Mesenchymal stem cell (in vitro differentiated cells and primary cell): ENCODE measurements at places on chromosomes 4 and X.

- H3K4me1 ChIP-seq: no peaks in the 10 kb centered on the region
- H3K27me3 ChIP-seq: peaks cover 16% of the 10 kb centered on the region
- no peaks in the 10 kb centered on the region for H3K36me3 ChIP-seq
- H3K4me3 ChIP-seq: no peak overlapping the region
- peak; percentile 46 for DNase-seq
These were observed 24.1 kb downstream of the ZCCHC12 start for GRCh38 chrX:118847676-118848075.

- no peaks in the 10 kb centered on the region for H3K27me3 ChIP-seq
- H3K36me3 ChIP-seq: peaks cover 66% of the 10 kb centered on the region
- DNase-seq: no peak
- H3K4me1 ChIP-seq: no peaks in the 10 kb centered on the region
- H3K27ac ChIP-seq: no peak overlapping the region
These were observed 6.0 kb downstream of the CCNA2 start for GRCh38 chr4:121817701-121818100.

GRCh38 chr4:141429933-141430332 is 206.4 kb upstream of the IL15 start:
- H3K36me3 ChIP-seq: no peaks in the 10 kb centered on the region
- H3K4me1 ChIP-seq: peaks cover 1% of the 10 kb centered on the region
- no peak for DNase-seq
- H3K27me3 ChIP-seq: no peaks in the 10 kb centered on the region
- H3K27ac ChIP-seq: no peak overlapping the region

DNA sequence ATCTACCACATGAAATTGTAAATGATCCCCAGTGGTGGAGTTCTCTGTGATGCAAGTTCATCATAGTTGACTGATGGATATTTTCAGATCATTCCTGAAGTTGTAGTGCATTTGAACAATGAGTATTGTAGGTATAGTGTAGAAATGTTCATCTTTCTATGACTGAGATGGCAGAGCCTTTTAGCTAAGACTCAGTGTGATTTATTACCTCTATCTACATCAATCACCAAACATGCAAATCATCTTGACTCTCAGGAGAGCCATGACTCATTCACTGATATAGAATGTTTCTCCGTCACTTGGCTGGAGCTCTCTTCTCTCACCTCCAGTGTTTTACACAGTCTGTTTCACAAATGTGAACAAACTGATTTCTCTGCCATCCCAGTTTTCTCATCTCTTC is 392.6 kb downstream of the IL1RAPL1 start:
- H3K4me3 ChIP-seq: no peak overlapping the region
- H3K27ac ChIP-seq: no peak overlapping the region
- no peaks in the 10 kb centered on the region for H3K36me3 ChIP-seq
- no peaks in the 10 kb centered on the region for H3K27me3 ChIP-seq
- no peak for DNase-seq

DNA sequence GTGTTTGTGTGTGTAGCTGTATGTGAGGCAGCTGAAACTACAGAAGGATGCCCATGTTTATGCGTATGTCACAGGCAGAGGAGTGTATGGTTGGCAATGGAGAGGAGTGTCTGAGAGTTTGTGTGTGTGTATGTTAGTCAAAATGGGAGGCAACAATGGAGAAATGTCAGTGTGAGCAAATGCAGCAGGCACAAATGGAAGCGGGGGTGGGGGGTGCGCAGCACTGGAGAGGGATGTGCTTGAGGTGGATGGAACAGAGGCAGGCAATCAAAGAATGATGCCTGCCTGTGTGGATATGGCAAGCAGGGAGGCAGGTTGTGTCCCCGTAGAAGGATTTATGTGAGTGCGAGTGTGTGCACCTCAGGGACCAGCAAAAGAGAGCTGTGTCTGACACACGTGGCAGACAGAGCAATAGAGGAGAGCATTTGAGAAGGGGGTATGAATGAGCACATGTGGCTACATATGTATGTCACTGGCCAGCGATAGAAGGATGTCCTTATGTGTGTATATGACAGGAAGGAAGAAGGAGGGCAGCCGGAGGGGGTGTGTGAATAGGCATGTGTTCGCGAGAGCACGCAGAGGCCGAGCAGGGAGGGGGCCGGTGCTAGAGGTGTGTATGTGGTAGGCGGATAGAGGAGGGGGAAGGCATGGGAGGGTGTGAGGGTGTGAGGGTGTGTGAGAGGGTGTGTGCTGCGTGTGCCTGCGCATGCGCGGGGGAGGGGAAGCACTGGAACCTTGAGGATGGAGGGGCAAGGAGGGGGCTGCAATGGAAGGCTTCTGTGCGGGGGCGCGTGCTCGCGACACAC is 1.1 kb downstream of the PJA1 start:
- DNase-seq: peak; percentile 19
- peaks cover 6% of the 10 kb centered on the region for H3K4me1 ChIP-seq
- H3K4me3 ChIP-seq: peak overlapping the region; percentile 84
- H3K36me3 ChIP-seq: peaks cover 22% of the 10 kb centered on the region
- H3K27me3 ChIP-seq: peaks cover 41% of the 10 kb centered on the region
- H3K27ac ChIP-seq: no peak overlapping the region

DNA sequence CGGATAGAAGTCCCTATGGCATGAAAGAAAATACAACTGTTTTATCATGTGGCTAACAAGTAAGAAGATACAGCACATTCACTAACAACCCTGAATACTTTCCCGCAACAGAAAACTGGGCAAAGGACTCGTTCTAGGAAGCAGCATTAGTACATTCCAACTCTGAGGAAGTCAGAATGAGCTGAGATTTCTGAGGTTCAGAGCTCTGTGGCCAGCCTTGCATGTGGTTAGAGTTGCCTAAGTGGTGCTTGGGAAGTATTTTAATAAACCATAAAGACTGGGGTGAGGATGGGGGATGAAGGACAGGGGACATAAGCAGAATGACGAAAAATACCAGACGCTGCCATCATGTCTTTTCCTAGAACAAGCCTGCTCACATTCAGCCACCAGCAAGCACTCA is 82.2 kb downstream of the EFHC2 start:
- no peak for DNase-seq
- H3K27me3 ChIP-seq: no peaks in the 10 kb centered on the region
- H3K27ac ChIP-seq: no peak overlapping the region
- no peaks in the 10 kb centered on the region for H3K4me1 ChIP-seq

GRCh38 chr4:60241866-60242265 is 958.3 kb upstream of the ADGRL3 start:
- no peaks in the 10 kb centered on the region for H3K27me3 ChIP-seq
- no peaks in the 10 kb centered on the region for H3K36me3 ChIP-seq
- DNase-seq: no peak
- no peak overlapping the region for H3K4me3 ChIP-seq
- no peak overlapping the region for H3K27ac ChIP-seq

DNA sequence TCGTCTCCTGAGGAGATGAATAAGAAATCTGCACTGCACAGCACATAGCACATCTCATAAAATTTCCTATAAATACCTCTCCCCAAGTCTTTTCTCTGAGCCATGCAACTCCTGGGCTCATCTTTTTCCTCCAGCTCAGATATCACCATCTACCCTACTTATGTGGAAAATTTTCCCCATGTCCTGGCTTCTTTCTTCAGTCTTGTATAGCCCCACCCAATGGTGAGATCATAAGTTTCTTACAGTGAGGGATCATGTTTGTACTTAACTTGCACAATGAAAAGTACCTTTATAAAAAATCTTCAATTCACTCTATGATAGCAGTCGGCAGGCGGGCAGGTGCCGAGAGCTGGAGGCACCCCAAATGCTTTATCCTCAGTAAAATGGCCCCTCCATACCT is 198.6 kb upstream of the S100G start:
- H3K27ac ChIP-seq: no peak overlapping the region
- H3K4me3 ChIP-seq: no peak overlapping the region
- no peaks in the 10 kb centered on the region for H3K27me3 ChIP-seq
- no peaks in the 10 kb centered on the region for H3K36me3 ChIP-seq

- H3K27ac ChIP-seq: peak overlapping the region; percentile 99
- peak; percentile 95 for DNase-seq
- peak overlapping the region; percentile 51 for H3K4me3 ChIP-seq
- peaks cover 1% of the 10 kb centered on the region for H3K4me1 ChIP-seq
- no peaks in the 10 kb centered on the region for H3K27me3 ChIP-seq
These were observed 28.2 kb downstream of the ANXA5 start for GRCh38 chr4:121668368-121669162.

GRCh38 chr4:73376976-73377375 is 27.1 kb upstream of the ALB start:
- H3K4me1 ChIP-seq: no peaks in the 10 kb centered on the region
- no peaks in the 10 kb centered on the region for H3K36me3 ChIP-seq
- H3K4me3 ChIP-seq: no peak overlapping the region
- DNase-seq: no peak
- H3K27ac ChIP-seq: no peak overlapping the region

GRCh38 chr4:175944126-175944910 is 121.3 kb upstream of the WDR17 start:
- DNase-seq: no peak
- H3K4me1 ChIP-seq: no peaks in the 10 kb centered on the region
- no peaks in the 10 kb centered on the region for H3K27me3 ChIP-seq
- H3K36me3 ChIP-seq: no peaks in the 10 kb centered on the region
- no peak overlapping the region for H3K27ac ChIP-seq
- no peak overlapping the region for H3K4me3 ChIP-seq

DNA sequence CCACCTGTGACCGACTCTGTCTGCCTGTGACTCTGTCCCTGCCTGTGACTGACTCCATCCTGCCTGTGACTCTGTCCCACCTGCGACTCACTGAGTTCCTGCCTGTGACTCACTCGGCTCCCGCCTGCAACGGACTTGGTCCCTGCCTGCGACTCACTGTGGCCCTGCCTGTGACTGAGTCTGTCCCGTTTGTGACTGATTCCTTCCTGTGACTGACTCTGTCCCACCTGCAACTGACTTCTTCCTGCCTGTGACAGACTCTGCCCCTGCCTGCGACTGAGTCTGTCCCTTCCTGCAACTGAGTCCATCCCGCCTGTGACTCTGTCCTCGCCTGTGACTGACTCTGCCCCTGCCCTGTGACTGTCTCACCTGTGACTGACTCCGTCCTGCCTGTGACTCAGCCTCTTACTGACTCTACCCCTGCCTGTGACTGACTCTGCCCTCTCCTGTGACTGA is 9.6 kb upstream of the UVSSA start:
- H3K27me3 ChIP-seq: no peaks in the 10 kb centered on the region
- peaks cover 82% of the 10 kb centered on the region for H3K36me3 ChIP-seq
- H3K4me1 ChIP-seq: peaks cover 15% of the 10 kb centered on the region
- no peak overlapping the region for H3K4me3 ChIP-seq
- no peak overlapping the region for H3K27ac ChIP-seq
- no peak for DNase-seq

DNA sequence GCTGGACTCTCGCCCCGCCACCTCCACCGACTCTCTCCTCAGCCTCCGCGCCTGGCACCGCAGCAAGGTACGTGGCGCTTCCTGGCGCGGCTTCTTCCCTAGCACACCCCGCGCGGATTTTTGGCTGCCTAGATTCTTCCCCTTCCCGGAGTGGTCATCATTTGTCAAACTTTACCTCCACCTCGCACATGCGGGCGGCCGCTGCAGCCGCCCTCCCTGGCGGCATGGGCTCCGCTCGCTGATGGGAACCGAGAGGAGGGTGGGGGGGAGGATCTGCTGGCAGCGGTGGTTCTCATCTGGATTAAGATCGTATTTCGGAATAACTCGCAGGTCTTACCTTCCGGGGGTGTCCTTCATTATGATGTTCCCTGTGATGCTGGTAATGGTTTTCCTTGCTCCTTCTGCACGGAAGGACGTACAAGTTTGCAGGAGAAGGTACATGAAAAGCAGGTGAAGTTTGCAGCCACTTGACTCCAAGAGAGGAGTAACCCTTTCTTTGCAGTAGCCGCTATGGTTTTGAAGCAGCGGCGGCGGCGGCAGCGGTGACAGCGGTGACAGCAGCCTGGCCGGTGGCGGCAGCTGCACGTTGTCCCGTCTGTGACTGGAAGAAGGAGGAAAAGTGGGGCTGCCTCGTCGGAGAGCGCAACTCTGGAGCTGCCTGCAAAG is 2183.9 kb upstream of the TENM3 start:
- H3K27ac ChIP-seq: no peak overlapping the region
- H3K36me3 ChIP-seq: no peaks in the 10 kb centered on the region
- peak overlapping the region; percentile 87 for H3K4me3 ChIP-seq
- H3K4me1 ChIP-seq: peaks cover 4% of the 10 kb centered on the region
- H3K27me3 ChIP-seq: peaks cover 53% of the 10 kb centered on the region

DNA sequence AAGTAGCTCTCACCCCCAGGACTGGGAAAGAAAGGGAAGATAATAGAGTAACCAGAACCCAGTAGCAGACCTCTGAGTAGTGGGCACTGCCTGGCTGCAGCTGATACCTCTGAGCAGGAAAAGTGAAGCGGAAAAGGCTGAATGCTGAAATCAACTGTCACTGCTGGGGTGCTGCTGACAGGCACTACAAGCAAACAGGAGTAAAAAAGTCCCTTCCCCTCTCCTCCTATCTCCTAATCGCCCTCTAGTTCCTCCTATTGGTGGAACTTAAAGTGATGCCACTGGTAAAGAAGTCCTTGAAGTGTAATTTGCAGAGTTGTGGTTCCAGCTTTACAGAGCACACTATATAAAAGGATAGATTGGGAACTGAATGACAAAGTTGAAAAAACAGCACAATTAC is 32.8 kb upstream of the GLRB start:
- no peaks in the 10 kb centered on the region for H3K36me3 ChIP-seq
- peak; percentile 67 for DNase-seq
- peak overlapping the region; percentile 20 for H3K27ac ChIP-seq
- no peaks in the 10 kb centered on the region for H3K27me3 ChIP-seq

DNA sequence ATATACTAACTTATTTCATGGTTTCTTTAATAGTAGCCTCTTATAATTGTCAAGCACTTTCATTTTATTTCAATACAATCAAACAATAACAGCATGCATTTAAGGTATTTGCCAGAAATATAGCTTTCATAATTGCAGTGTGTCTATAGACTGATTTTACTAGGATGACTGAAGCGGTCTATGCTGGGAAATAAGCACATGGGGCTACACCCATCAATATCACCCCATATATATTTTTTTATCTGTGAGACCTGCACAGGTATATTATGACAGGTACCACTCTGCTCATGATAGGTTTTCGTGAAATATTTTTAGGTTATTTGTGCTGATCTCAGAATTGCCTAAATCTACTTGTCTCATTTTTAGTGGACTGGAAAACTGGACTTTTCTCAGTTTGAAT is 229.1 kb upstream of the PITX2 start:
- peaks cover 14% of the 10 kb centered on the region for H3K27me3 ChIP-seq
- H3K36me3 ChIP-seq: no peaks in the 10 kb centered on the region
- no peak for DNase-seq
- no peaks in the 10 kb centered on the region for H3K4me1 ChIP-seq

- DNase-seq: peak; percentile 69
- no peaks in the 10 kb centered on the region for H3K36me3 ChIP-seq
- no peak overlapping the region for H3K27ac ChIP-seq
- no peaks in the 10 kb centered on the region for H3K27me3 ChIP-seq
- H3K4me1 ChIP-seq: no peaks in the 10 kb centered on the region
These were observed 31.8 kb upstream of the PDLIM5 start for GRCh38 chr4:94419956-94420355.

DNA sequence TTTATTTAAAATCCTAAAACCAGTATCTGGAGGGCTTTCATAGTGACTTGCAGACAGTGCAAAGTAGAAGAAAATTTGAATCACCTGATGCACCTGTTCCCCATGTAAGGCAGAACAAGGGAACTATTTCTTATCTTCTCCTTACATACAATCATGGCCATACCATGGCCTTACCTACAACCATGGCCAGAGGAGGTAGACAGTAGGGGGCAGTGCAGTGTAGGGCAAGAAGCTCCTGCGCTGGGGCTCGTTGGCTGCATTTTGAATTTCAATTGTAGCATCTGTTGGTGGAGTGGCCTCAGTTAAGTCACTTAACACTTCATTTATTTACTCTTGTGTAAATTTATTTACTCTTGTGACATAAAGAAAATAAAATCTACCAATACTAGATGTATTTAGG is 33.0 kb downstream of the GALNTL6 start:
- no peak overlapping the region for H3K4me3 ChIP-seq
- H3K27ac ChIP-seq: no peak overlapping the region
